ENCODE measurements at places on chromosomes 5 and 9. TPM values are rescaled to one million over a fixed set of nuclear protein-coding genes. Genes with fewer than 3 reads are reported as not detected.
A peak's percentile ranks its signal among the peaks of the same experiment; 100 is the strongest.

Gene GABBR2
- total RNA-seq = not detected

DNA sequence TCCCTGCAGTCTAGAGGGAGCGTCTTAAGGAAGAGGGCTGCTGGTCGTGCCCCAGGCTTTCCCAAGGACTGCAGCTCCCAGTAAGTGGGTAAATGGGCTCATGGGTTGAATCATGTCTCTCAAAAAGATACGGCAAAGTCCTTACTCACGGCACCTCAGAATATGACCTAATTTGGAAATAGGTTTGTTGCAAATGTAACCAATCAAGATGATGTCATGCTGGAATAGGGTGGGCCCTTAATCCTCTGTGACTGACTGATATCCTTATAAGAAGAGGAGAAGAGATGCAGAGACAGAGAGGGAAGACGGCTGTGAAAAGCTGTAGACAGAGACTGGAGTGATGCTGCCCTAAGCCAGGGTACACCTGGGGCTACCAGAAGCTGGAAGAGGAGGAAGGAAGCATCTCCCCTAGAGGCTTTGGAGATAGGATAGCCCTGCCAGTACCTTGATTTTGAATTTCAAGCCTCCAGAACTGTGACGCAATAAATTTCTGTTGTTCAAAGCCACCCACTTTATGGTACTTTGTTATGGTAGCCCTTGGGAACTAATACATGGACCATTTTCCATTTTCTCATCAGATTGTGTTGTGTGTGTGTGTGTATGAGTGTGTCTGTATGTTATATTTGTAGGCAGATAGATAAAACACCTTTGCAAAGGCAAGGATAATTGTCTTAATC lies 15.0 kb downstream of the GALNT10 start:
- no peaks in the 10 kb centered on the region for H3K36me3 ChIP-seq
- DNase-seq = no peak
- H3K4me1 ChIP-seq = peaks cover 3% of the 10 kb centered on the region
- no peaks in the 10 kb centered on the region for H3K27me3 ChIP-seq
- H3K4me3 ChIP-seq = no peak overlapping the region
- H3K27ac ChIP-seq = no peak overlapping the region

DNA sequence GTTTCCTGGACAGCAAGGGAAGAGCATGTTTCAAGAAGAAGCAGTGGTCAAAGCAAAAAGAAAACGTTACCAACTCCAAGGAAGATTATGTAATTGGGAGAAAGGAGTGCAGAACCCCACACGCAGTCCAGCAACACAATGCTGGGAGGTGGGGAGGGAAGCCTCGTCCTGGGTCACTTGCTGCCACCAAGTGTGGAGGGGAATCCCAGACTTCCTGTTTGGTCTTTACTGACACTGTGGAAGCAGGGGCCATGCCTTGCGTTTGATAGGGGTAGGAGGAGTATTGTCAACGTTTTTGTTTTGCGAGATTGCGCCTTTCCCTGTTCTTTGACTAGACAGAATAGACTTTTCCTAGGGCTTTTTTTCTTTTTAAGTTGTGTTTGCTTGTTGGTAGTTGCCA lies 421.0 kb downstream of the KDM4C start:
- no peaks in the 10 kb centered on the region for H3K27me3 ChIP-seq
- H3K4me1 ChIP-seq = no peaks in the 10 kb centered on the region
- H3K4me3 ChIP-seq = no peak overlapping the region
- no peak for DNase-seq

DNA sequence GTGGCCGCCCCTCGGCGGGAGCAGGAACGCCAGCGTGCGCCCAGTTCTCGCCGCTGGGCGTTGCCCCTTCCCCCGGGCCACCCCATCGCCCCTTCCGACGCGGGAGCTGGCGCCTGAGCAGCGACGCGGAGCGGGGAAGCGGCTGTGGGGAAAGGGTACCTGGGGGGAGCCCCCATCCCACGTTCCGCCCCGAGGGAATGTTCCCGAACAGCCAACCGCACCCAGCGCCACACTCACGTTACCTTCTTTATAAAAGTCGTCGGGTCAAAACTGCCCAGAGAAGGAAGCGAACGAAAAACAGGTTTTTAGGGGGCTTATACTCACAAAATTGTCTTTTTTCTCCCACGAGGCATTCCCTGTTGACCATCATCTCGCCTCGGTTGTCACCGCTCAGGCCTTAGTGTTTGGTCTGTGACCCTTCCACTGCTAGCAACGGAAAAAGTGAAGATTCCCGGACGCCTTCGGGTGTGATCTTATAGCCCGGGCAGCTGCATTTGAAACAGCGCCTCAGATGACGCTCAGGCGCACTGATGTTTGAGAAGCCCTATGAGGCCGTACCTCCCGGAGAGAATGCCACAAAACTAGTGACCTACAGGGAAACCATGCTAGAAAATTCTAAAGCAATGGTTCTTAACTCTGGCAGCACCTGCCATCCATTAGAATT lies 475 bp upstream of the GOLM1 start:
- peak; percentile 56 for DNase-seq
- peaks cover 19% of the 10 kb centered on the region for H3K27me3 ChIP-seq
- peak overlapping the region; percentile 87 for H3K4me3 ChIP-seq
- no peak overlapping the region for H3K27ac ChIP-seq
- H3K36me3 ChIP-seq = no peaks in the 10 kb centered on the region

DNA sequence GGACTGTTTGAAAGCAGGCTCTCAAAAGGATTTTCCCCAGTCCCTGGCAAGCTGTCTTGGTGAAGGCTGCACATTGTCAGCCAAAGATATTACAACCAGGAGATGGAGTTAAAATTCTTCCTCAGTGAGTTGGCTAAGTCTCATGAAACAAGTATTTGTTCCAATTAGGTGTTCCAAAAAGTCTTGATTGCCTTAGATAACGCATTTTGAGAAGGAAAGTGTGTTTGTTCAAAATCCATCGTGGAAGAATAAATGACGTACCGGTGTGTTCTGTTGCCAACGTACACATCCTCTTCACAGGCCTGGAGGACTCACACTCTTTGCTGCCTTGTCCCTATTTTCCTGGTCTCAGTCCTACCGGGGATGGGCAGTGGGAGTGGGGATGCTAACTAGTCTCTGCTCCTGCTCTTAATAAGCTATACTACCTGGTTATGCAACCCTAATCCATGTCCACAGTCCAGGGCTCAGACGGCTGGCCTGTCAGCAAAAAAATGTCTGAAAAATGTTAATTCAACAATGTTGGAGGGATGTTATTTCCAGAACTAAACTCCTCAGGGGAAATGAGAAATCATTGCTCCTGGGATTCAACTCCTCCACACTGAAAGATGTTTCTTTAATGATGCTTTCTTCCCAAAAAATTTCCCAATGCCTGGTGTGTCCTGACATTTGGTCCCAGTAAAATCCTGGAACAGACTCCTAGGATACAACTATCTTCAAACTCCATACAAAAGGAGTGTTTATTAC lies 175.3 kb upstream of the KLF9 start:
- no peak overlapping the region for H3K27ac ChIP-seq
- no peaks in the 10 kb centered on the region for H3K27me3 ChIP-seq

- H3K4me1 ChIP-seq = no peaks in the 10 kb centered on the region
- no peak overlapping the region for H3K27ac ChIP-seq
- DNase-seq = no peak
- no peaks in the 10 kb centered on the region for H3K36me3 ChIP-seq
Measured at GRCh38 chr9:89398621-89399020, 80.3 kb downstream of the SECISBP2 start.

GRCh38 chr5:22465177-22465576 lies 388.0 kb downstream of the CDH12 start:
- no peak overlapping the region for H3K4me3 ChIP-seq
- no peaks in the 10 kb centered on the region for H3K27me3 ChIP-seq
- no peaks in the 10 kb centered on the region for H3K4me1 ChIP-seq
- no peaks in the 10 kb centered on the region for H3K36me3 ChIP-seq

Gene CBY3
- not detected for total RNA-seq

- H3K27me3 ChIP-seq = no peaks in the 10 kb centered on the region
- no peak overlapping the region for H3K4me3 ChIP-seq
- H3K4me1 ChIP-seq = peaks cover 6% of the 10 kb centered on the region
- no peaks in the 10 kb centered on the region for H3K36me3 ChIP-seq
Measured at GRCh38 chr5:160181965-160182622, 47.2 kb upstream of the FABP6 start.

GRCh38 chr9:90868555-90868954 lies 66.9 kb downstream of the SYK start:
- H3K27me3 ChIP-seq = no peaks in the 10 kb centered on the region
- no peak overlapping the region for H3K27ac ChIP-seq
- DNase-seq = no peak
- no peaks in the 10 kb centered on the region for H3K4me1 ChIP-seq
- H3K4me3 ChIP-seq = no peak overlapping the region

GRCh38 chr5:17260549-17260948 lies 43.1 kb downstream of the BASP1 start:
- DNase-seq = no peak
- no peak overlapping the region for H3K4me3 ChIP-seq
- no peaks in the 10 kb centered on the region for H3K27me3 ChIP-seq
- peaks cover 16% of the 10 kb centered on the region for H3K4me1 ChIP-seq
- no peak overlapping the region for H3K27ac ChIP-seq

- no peak for DNase-seq
- peaks cover 71% of the 10 kb centered on the region for H3K27me3 ChIP-seq
- no peaks in the 10 kb centered on the region for H3K36me3 ChIP-seq
- no peak overlapping the region for H3K4me3 ChIP-seq
Measured at GRCh38 chr5:135835766-135836165, 1.3 kb downstream of the SLC25A48 start.

Gene RAB3C
- 3.8 TPM for total RNA-seq

DNA sequence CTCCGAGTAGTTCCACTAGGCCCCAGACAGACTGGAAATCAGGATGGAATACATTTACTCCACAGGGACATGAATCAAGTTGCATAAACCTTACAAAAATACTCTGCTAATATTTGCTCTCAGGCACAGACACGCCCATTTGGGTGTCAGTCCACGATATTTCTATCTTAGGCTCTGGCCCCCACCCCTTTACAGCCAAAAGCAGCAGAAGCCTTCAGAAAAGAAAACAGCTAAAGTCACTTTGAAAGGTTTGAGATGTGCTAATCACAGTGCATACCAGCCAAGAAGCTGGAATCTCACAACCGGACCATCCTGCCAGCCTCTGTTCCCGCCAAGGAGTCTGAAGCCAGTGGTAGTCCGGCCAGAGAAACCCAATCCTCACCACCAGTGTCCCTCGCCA lies 22.6 kb downstream of the PTPN3 start:
- H3K4me1 ChIP-seq = peaks cover 19% of the 10 kb centered on the region
- no peak overlapping the region for H3K4me3 ChIP-seq
- no peak overlapping the region for H3K27ac ChIP-seq
- H3K36me3 ChIP-seq = no peaks in the 10 kb centered on the region

DNA sequence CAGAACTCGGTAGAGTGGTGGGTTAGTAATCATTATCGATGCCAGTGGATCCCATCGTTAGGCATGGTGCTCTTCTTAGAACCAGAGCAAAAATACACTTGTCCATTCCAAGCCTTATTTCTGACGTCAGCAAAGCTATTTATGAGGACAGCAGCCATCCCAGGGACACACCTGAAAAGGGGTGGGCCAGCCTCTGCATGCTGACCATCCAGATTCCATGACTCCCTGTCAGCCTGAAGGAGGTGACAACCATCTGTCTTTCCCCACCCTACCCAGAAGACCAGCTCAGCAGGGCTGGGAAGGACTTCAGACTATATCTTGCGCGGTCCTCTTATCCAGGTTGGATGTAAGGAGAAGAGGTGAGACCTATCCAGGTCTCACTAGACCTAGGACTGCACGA lies 5.7 kb upstream of the NIPAL4 start:
- H3K27ac ChIP-seq = no peak overlapping the region
- no peaks in the 10 kb centered on the region for H3K36me3 ChIP-seq
- no peak overlapping the region for H3K4me3 ChIP-seq
- peaks cover 7% of the 10 kb centered on the region for H3K4me1 ChIP-seq

- no peaks in the 10 kb centered on the region for H3K4me1 ChIP-seq
- H3K36me3 ChIP-seq = no peaks in the 10 kb centered on the region
- peaks cover 10% of the 10 kb centered on the region for H3K27me3 ChIP-seq
- no peak for DNase-seq
- H3K27ac ChIP-seq = no peak overlapping the region
Measured at GRCh38 chr5:168734620-168735300, 155.6 kb upstream of the PANK3 start.

GRCh38 chr5:110414360-110414759 lies 312.1 kb downstream of the TMEM232 start:
- no peaks in the 10 kb centered on the region for H3K27me3 ChIP-seq
- peak; percentile 23 for DNase-seq
- H3K4me1 ChIP-seq = no peaks in the 10 kb centered on the region
- no peak overlapping the region for H3K27ac ChIP-seq
- no peaks in the 10 kb centered on the region for H3K36me3 ChIP-seq
- H3K4me3 ChIP-seq = no peak overlapping the region

Gene PCDHGC5
- total RNA-seq = 1.3 TPM

- H3K4me3 ChIP-seq = no peak overlapping the region
- no peaks in the 10 kb centered on the region for H3K27me3 ChIP-seq
- H3K27ac ChIP-seq = no peak overlapping the region
- no peaks in the 10 kb centered on the region for H3K36me3 ChIP-seq
Measured at GRCh38 chr5:71830681-71831539, 111.8 kb downstream of the CARTPT start.

GRCh38 chr9:105678163-105678562 lies 15.9 kb downstream of the TAL2 start:
- no peak for DNase-seq
- H3K4me1 ChIP-seq = peaks cover 41% of the 10 kb centered on the region
- H3K27me3 ChIP-seq = peaks cover 80% of the 10 kb centered on the region
- no peak overlapping the region for H3K27ac ChIP-seq
- no peak overlapping the region for H3K4me3 ChIP-seq
- no peaks in the 10 kb centered on the region for H3K36me3 ChIP-seq

Gene EFNA5
- 105 TPM for total RNA-seq

Gene HEMGN
- not detected for total RNA-seq

- peaks cover 100% of the 10 kb centered on the region for H3K27me3 ChIP-seq
- peak overlapping the region; percentile 43 for H3K4me3 ChIP-seq
- no peak for DNase-seq
Measured at GRCh38 chr5:73436535-73437100, 12.0 kb downstream of the FOXD1 start.

GRCh38 chr5:128782446-128782845 lies 182.8 kb upstream of the SLC27A6 start:
- H3K36me3 ChIP-seq = no peaks in the 10 kb centered on the region
- peaks cover 21% of the 10 kb centered on the region for H3K4me1 ChIP-seq
- no peak overlapping the region for H3K4me3 ChIP-seq
- no peak overlapping the region for H3K27ac ChIP-seq
- no peak for DNase-seq

Gene FOXD4L3
- total RNA-seq = not detected

DNA sequence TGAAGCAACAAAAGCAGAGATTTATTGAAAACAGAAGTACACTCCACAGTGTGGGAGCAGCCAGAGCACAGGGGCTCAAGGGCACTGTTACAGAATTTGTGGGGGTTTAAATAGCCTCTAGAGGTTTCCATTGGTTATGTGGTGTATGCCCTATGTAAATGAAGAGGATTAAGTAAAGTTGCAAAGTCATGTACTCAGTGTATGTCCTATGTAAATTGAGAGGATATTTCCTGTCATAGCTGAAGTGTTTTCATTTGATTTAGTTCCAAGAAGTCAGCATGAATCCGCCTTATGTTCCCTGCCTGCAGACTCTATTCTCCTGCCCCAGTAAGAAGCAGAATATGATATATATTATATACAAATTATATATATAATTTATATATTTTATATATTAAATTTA lies 966.0 kb upstream of the COX7C start:
- H3K36me3 ChIP-seq = no peaks in the 10 kb centered on the region
- DNase-seq = no peak
- H3K4me1 ChIP-seq = peaks cover 3% of the 10 kb centered on the region
- no peak overlapping the region for H3K27ac ChIP-seq

GRCh38 chr9:121768416-121769015 lies 117.1 kb downstream of the DAB2IP start:
- no peak overlapping the region for H3K27ac ChIP-seq
- no peaks in the 10 kb centered on the region for H3K36me3 ChIP-seq
- no peaks in the 10 kb centered on the region for H3K4me1 ChIP-seq
- H3K27me3 ChIP-seq = no peaks in the 10 kb centered on the region
- H3K4me3 ChIP-seq = no peak overlapping the region
- no peak for DNase-seq

Gene FCN1
- not detected for total RNA-seq

Data from neural progenitor cell (in vitro differentiated cells).